ENCODE measurements at places on chromosomes 13 and 19. TPM values are rescaled to one million over a fixed set of nuclear protein-coding genes. Genes with fewer than 3 reads are reported as not detected.

Gene COQ8B
- 30.7 TPM for total RNA-seq

Gene FAM98C
- 12.5 TPM for total RNA-seq

Gene SLC10A2
- total RNA-seq: not detected

Gene DMWD
- total RNA-seq: 21.9 TPM

Gene TSHZ3
- not detected for total RNA-seq

Gene GPR180
- total RNA-seq: 7.3 TPM

Gene KLK1
- 0.40 TPM for total RNA-seq

Gene CPT1C
- 1.7 TPM for total RNA-seq

Gene RDH13
- total RNA-seq: 12.2 TPM

Gene ZNF813
- not detected for total RNA-seq

Gene NECTIN2
- total RNA-seq: 29.4 TPM

DNA sequence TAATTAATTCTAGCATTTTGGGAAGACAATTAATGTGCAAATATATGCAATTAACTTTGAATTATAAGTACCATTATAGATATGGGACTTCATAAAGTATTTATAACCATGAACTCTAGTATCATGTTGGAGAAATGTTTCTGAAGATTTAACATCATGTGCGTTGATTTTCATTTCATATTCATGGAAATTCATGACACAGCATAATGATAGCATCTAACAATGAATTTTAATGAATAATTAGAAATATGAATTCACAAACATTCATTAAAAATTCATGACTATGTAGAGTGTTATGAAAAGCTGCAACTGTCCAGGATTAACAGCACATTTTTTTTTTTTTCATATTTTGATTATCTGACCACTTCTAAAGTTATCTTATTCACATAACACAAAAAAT, 70.1 kb upstream of the KLHL1 start:
- DNase-seq: no peak

GRCh38 chr19:50952910-50953309, at the start of gene KLK5:
Gene KLK5, minus strand, starts transcription at chr19:50953038. Its CDS starts 381 bp downstream, at chr19:50952657.
- DNase-seq: no peak

GRCh38 chr13:112869202-112870050, 99.6 kb upstream of the MCF2L start:
- DNase-seq: no peak

DNA sequence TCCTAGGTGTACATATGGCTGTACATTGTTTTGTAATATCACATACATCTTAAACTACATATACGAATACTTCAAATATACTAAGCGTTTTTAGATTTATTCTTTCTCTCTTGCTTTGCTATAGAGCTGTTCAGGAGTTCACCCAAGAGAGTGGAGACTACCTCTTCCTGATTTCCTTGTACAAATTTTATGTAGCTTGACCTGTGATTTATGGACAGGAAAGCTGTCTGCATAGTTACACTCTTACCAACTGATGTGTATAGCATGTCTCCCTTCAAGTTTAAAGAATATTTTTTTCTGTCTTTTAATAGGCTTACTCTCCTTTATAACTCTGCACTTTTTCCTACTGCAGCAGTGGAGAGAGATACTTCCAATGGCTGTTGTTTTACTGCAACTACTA, 428.7 kb downstream of the NDFIP2 start:
- no peak for DNase-seq

GRCh38 chr19:45442778-45443461, 19.2 kb upstream of the ERCC1 start:
- DNase-seq: peak; percentile 73

DNA sequence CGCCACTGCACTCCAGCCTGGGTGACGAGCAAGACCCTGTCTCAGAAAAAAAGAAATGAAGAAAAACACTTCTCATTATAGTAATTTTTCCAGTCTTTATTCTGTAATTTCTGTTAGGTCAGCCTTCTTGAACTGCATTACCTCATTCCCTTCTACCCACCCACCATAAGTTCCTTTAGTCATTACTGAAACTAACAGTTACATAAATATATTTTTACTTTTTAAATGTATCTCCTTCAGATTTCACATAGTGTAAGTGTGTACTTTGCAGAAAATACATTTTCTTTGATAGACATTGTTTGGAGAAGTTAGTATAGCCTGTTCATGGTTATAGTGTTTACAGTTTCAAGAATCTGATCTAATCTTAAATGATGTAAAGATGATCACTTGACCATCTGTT, 31.7 kb upstream of the KCTD4 start:
- no peak for DNase-seq

GRCh38 chr13:85521657-85522056, 277.6 kb downstream of the SLITRK6 start:
- DNase-seq: no peak

DNA sequence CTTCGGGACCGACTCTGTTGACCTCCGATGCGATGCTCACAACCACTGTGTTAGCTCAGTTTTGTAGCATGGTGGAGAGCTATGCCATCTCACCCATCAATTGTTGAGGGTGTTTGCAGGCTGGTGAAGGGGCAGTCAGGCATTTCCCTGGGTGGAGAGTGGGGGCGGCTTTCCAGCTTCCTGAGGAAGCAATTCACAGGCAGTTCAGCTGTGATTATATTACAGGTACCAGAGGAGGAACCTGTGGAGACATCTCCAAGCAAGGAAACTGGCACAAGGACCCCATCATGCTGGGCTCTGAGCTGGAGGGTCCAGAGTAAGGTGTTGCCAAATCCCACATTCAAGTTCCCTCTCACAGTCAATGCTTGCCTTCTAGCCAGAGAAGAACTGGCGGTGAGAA, 166.0 kb upstream of the ZNF536 start:
- DNase-seq: no peak

DNA sequence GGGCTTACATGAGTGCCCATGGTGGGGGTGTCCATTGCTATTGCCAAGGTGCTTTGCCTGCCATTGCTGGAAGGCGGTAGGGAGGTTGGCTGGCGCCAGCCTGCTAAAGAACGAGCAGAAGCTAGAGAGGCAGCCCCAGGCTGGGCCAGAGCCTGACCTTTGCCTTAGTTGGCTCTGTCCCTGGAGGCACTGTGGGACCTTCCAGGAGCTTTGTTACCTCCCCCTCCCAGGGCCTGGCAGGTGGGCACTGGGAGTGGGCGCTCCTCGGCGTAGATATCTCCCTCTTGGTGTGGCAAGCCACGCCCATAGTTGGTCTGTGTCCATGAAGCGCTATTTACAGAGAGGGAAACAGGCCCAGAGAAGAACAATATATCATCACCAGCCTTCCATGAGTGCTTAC, 2.3 kb upstream of the SLC25A42 start:
- no peak for DNase-seq

- no peak for DNase-seq
These were observed 40.2 kb downstream of the CILP2 start for GRCh38 chr19:19578252-19578651.

GRCh38 chr19:44847144-44848035, 1.3 kb downstream of the NECTIN2 start:
- DNase-seq: no peak

DNA sequence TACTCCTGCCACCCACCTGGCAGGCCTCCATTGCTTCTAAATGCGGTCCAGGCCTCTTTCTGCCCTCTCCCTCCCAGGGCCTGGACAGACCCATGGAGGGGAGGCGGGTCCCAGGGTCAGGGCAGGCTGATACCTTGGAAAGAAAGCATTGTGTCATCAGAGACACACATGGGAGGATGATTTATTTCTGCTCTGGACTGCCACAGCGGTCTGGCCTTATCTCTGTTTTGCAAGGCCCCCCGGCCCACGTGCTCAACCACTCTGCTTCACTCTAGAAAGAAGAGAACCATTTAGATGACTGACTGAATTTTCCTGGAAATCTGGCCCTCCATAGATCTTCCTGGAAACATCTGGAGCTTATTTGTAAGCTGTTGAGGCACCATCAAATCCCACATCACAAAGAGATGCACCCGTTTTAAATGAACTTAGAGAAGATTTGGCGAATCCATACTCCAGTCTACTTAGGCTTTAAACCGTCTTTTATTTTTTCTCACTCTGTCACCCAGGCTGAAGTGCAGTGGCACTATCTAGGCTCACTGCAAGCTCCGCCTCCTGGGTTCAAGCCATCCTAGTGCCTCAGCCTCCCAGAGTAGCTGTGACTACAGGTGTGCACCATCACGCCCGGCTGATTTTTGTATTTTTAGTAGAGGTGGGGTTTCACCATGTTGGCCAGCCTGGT, 48.3 kb upstream of the URI1 start:
- DNase-seq: no peak

DNA sequence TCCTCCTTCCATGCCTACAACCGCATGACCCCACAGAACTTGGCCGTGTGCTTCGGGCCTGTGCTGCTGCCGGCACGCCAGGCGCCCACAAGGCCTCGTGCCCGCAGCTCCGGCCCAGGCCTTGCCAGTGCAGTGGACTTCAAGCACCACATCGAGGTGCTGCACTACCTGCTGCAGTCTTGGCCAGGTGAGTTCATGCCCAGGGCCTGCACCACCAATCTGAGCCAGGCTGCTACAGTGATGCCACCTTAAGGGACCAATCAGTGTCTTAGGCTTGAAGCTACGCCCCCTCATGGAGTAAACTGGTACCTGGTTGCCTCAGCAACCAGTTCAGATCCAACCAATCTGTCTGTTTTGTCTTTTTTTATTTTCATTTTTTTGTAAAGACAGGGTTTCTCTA, 5.2 kb downstream of the SYDE1 start:
- no peak for DNase-seq

DNA sequence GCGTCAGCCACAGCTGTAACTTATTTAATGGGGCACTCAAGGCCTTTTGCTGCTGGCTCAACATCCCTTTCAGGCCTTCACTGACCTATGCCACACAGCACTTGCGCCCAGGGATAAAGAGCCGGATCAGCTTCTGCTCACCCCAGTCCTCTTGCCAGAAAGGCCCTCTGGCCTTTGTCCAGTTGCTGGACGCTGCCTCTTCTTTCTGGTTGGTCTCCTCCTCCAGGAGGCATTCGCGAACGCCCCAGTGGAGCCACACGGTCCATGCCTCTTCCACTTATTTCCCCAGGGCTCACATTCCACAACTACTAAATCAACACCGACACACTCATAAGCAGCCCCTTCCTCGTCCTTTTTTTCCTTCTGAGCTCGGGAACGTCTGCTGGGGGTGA, 3.7 kb upstream of the ZNF329 start:
- DNase-seq: no peak

DNA sequence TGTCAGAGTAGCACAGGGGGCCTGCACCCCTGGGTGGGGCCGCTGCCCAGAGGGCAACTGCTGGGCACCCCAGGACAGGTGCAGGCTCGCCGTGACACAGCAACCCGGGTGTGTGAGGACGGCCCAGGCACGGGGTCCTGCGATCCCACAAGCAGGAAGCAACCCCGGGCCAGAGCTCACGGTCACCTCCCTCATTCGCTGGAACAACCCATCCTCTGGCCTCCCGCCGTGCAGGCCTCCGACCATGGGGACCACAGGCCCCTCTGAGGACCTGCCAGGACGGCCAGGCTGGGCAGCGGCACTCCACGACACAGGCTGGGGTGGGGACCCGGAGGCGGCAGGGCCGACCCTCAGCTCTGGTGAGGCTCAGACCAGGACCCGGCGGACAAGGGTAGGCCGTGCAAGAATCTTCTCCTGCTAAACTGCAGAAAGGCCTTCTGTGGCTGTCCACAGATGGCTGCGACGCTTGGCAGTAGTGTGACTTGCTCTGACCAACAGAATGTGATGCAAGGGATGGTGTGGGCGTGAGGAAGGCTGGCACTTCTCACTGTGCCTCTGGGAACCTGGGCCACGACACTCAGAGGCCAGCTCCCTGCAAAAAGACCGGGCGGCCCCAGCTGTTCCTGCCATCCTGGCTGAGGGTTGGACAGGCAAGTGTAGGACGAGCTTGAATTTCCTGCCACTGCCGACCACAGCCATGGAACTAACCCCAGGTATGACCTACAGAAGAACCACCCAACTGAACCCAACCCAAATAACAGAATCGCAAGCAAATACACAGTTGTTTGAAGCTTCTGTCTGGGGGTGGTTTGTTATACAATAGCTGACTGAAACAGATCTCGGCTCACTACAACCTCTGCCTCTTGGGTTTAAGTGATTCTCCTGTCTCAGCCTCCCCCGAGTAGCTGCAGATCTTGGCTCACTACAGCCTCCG, 26.5 kb downstream of the PIP5K1C start:
- no peak for DNase-seq

- DNase-seq: peak; percentile 42
These were observed at the start of gene IL27RA for GRCh38 chr19:14031719-14032480. Gene IL27RA, plus strand, starts transcription at chr19:14031762. Its CDS starts 111 bp downstream, at chr19:14031873.
